Type B pancreatic cell (in vitro differentiated cells): ENCODE measurements at places on chromosomes 3 and 15. TPM values are rescaled to one million over a fixed set of nuclear protein-coding genes. Genes with fewer than 3 reads are reported as not detected.

- H3K4me3 ChIP-seq = no peak overlapping the region
- H3K36me3 ChIP-seq = no peaks in the 10 kb centered on the region
- no peak overlapping the region for H3K27ac ChIP-seq
Measured at GRCh38 chr3:54819946-54820345, 107.9 kb downstream of the LRTM1 start.

- no peak overlapping the region for H3K27ac ChIP-seq
- no peaks in the 10 kb centered on the region for H3K4me1 ChIP-seq
- peaks cover 9% of the 10 kb centered on the region for H3K36me3 ChIP-seq
- no peaks in the 10 kb centered on the region for H3K27me3 ChIP-seq
- H3K4me3 ChIP-seq = no peak overlapping the region
Measured at GRCh38 chr3:138812806-138813205, 21.9 kb downstream of the PIK3CB start.

GRCh38 chr15:65408324-65409035 lies 14.3 kb downstream of the IGDCC4 start:
- peaks cover 15% of the 10 kb centered on the region for H3K4me1 ChIP-seq
- H3K36me3 ChIP-seq = no peaks in the 10 kb centered on the region
- DNase-seq = no peak
- peaks cover 5% of the 10 kb centered on the region for H3K27me3 ChIP-seq
- no peak overlapping the region for H3K27ac ChIP-seq

TRPM1 gene
- total RNA-seq = 9.5 TPM in 1 of 2 replicates, not detected in the other

RFX7 gene
- 29.3 and 39.2 TPM in 2 replicates for total RNA-seq

DNA sequence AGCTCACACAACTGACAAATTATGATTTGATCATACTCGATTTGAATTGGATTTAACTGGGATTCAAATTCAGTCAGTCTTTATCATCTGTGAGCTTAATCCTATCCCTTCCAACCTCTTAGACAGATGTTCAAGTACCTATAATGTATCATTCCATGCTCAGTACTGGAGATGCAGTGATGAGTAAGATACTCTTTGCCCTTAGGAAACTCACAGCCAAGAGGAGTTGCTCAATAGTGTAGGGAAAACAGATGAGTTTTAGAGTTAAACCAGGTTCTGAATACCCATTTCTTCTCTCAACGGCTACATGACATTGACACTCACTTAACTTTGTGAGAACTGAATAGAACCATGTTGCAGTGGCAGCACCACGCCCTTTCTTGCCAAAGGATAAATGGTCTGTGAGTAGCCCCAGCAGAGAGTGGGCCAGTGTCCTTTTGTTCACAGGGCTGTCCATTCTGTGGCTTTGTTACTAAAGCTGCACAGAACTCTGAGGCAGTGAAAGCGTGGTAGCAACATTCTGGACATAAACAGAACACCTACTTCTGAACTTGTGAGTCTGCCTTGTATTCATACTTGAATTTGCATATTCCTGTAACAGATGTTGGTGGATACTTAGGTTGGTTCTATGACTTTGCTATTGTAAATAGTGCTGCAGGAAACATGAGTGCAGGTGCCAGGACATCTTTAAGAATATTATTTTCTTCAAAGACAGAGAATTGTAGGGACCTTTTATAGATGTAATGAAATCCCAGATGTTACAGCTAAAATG lies 91.6 kb downstream of the RASA2 start:
- DNase-seq = no peak
- H3K36me3 ChIP-seq = peaks cover 8% of the 10 kb centered on the region
- H3K4me3 ChIP-seq = no peak overlapping the region
- H3K27ac ChIP-seq = no peak overlapping the region
- H3K27me3 ChIP-seq = no peaks in the 10 kb centered on the region
- H3K4me1 ChIP-seq = no peaks in the 10 kb centered on the region

GOLGA8R gene
- total RNA-seq = 0.95 and 1.8 TPM in 2 replicates

- H3K36me3 ChIP-seq = peaks cover 15% of the 10 kb centered on the region
- peak overlapping the region; percentile 89 for H3K4me3 ChIP-seq
- H3K27ac ChIP-seq = peak overlapping the region; percentile 94
Measured at GRCh38 chr3:170356596-170357175, 829 bp upstream of the SKIL start.

LRRIQ4 gene
- total RNA-seq = not detected in 2 replicates

DNA sequence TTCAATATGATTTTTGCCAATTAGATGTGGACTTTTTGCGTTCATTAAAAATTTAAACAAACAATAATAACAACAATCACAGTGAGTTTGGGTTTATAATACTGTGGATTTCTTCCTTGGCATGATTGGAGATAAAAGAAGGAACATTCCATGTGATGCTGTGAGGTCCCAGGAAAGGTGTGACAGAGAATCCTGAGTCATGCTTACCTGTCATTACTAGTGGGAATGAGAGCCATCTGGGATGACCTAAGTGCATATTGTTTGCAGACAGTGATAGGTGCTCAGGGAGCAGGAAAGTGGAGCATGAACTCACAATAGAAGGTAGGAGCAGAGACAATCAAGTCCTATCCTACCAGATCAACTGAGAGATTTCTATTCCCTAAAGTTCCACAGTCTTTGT lies 766.5 kb upstream of the CFAP20DC start:
- H3K4me3 ChIP-seq = no peak overlapping the region
- no peak overlapping the region for H3K27ac ChIP-seq
- H3K27me3 ChIP-seq = peaks cover 3% of the 10 kb centered on the region

DNA sequence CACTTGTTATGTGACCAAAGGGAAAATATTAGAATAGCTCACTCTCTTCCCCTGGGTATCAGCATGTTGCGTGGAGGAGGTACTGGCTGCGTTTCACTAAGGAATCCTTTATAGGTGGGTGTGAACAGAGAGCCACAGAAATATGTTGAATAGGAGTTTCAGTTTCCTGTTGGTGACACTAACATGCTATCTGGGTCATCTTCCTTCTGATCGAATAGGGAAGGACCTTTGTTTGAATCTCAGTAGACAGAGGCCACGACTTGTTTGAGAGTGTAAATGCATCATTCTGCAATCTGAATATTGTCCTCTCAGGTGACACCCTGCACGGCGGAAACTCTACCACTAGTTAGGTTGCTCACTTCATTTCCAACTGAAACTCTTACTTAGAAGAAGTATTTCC lies 157.9 kb upstream of the SLC2A2 start:
- no peak overlapping the region for H3K27ac ChIP-seq
- H3K4me3 ChIP-seq = no peak overlapping the region
- DNase-seq = no peak
- H3K4me1 ChIP-seq = peaks cover 10% of the 10 kb centered on the region

GRCh38 chr15:34583399-34584329 lies at the start of gene GOLGA8B:
GOLGA8B (minus strand) TSS chr15:34583651; CDS start chr15:34535912, 47,739 bp downstream.
- H3K4me1 ChIP-seq = peaks cover 9% of the 10 kb centered on the region
- no peaks in the 10 kb centered on the region for H3K36me3 ChIP-seq
- no peak within 1 kb of the TSS for H3K27ac ChIP-seq
- peaks cover 39% of the 10 kb centered on the region for H3K27me3 ChIP-seq
- H3K4me3 ChIP-seq = peak within 1 kb of the TSS; percentile 88

DNA sequence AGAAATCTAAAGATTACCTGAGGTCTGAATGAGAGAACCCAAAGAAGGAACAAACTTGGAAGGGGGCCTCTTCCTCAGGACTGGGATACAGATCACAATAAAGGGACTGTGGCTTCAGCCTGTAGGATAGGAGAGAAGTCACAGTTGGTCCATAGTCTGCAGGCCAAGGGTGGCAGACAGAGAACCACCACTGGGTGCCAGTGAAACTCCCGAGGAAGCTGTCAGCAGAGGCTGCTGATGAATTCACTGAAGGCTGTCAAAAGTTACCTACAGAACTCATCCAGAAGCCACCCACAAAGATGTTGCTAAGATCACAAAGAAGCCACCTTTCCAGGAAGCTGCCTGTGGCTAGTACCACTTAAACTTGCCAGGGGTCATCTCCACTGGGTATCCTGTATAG lies 78.5 kb downstream of the TMCO5A start:
- H3K27me3 ChIP-seq = no peaks in the 10 kb centered on the region
- H3K27ac ChIP-seq = no peak overlapping the region
- H3K4me1 ChIP-seq = no peaks in the 10 kb centered on the region

DNA sequence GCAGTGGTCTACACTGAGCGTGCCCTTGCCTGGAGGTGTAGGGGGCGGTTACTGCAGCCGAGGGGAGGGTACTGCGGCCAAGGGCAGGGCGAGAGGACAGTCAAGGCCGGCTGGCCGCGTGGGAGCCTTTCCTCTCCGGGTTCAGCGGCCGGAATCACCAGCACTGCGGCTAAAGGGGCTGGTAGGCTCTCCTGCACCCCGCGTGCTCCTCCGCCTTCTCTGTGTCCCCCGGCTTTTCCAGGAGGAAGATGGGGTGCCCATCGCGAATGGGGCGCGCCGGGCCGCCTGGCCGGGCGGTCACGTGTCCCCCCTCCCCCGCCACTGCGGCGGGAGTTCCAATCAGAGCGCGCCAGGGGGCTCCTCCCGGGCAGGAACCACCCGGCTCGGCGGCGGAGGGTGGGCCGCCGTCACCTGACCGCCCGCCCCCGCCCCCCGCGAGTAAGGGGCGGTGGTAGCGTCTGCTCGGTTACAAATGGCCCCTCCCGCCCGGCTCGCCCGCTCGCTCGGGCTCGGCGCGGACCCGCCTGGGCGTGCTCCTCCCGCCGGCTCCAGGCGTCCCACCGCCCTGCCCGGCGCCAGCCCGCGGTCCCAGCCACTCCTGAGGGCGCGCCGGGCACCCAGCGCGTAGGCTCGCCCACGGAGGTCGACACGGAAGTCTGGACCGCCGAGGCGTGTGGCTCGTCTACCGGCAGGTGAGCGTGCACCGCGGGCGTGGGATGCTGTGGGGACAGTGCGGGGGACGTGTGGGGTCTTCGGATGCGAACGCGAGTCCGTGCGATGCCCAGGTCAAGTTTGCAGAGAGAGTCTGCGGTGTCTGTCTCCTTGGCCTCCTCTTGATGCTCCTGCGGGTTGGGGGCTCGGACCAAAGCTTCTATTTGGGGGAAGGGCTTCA lies 242.6 kb upstream of the TOPAZ1 start:
- no peaks in the 10 kb centered on the region for H3K36me3 ChIP-seq
- DNase-seq = no peak
- H3K4me1 ChIP-seq = peaks cover 32% of the 10 kb centered on the region
- H3K27ac ChIP-seq = peak overlapping the region; percentile 34
- peak overlapping the region; percentile 86 for H3K4me3 ChIP-seq

SLC28A2 gene
- total RNA-seq = 0.14 and 2.4 TPM in 2 replicates
